ENCODE measurements at places on chromosomes 4 and X.

GRCh38 chr4:140188975-140189374, 35.0 kb upstream of the MAML3 start:
- DNase-seq, result no peak

DNA sequence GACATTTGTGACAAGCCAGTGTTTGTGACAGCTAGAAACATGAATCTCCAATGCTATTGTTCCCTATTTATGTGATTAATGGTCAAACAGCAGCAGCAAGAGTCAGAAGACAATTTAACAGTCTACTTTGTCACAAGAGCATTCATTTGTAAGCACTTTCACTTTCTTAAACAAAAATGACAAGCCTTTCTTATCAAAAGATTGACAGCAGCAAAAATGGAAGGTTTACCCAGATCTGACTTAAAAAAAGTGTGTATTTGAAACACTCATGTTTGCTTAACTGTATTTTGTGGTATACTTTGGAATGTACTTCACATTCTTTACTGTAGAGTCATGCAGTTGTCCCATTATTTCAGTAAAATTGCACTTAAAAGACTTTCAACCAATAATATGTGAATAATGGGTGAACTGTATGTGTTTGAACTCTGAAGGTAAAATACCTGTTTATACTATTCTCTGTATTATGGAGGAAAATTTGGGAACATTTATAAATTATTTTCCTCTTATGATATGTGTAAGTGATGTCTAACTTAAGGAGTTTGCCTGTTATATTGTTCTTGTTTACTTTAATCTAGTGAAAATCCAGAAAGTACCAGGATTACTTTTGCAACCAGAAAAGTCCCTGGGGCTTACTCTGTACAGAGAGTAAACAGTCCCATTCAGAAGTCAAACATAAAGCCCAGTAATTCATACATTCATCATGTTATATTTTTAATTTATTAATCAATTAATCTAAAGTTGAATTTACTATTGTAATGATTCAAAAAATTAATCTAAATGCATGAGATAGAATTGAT, 314.9 kb upstream of the TRAM1L1 start:
- DNase-seq, result no peak

DNA sequence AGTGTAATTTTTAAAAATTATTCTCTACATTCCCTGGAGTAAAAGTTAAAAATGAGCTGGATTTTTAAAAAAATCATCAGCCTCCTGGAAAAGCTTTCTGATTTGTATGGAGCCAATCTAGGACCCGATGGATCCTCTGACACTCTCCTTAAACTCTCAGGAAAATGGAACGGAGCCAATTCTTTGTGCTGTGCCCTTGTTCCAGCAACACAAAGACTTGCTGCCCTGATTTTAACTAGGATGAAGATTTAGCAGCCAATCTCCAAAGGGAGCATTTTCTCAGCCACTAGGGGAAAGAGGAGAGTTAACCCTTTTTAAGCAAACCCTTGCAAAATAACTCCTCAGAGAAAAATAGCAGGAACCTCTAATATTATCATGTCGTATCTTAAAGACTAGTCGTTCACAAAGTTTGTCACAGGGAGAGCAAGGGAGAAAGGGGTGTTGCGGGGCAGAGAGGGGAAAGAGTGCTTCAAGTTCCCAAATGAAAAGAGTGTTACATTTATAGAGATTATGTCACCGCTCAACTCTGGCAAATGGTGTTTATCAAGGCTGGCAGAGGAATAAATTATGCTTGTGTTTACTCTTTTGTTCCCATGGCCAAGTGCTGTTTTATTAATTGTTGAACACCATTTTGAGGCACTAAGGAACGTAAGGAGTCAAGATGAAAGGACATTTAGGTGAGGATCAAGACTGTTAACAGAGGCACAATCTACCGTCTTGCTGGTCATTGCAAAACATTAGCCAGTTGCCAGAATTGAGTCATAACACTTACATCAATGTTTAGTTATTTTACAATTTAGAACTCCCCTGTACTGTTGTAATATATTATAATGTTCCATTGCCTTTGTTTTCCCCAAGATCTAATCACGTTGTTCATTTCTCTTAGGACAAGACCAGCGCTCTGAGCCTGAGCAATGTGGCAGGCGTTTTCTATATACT, 250.7 kb downstream of the THOC2 start:
- no peak for DNase-seq

DNA sequence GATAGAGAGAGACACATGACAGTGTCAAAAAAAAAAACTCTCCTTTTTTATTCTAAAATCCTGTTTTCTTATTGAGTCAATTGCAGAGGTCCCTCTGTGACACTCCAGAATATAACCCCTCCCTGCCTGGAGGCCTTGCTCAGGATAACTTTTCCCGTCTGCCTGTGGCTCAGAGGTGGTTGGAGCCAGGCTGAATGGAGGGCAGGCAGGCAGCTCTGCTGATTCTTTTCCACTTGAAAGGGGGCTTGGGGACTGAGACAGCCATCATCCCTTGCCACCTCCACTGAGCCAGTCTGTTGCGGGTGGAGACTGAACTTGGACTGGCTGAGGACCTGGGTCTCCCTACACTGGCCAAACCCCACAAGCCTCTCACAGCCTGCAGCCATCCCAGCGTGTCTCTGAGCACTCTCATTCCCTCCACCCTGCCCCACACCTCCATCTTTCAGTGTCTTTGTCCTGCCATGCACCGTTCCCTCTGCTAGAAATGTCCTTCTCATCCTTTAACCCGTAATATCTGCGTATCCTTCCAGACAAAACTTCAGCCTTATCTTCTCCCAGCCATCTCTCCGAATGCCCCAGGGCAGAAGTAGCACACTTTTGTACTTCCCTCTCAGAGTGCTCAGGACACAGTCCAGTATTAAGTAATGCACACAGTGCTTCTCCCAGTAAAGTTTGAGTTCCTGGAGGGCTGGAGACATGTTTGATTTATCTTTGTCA, 139.9 kb downstream of the CHIC2 start:
- no peak for DNase-seq

- DNase-seq, result no peak
Observed at GRCh38 chr4:54066718-54067129, 2.3 kb upstream of the CHIC2 start.

- no peak for DNase-seq
Observed at GRCh38 chrX:119482041-119482440, 13.8 kb downstream of the SLC25A5 start.

DNA sequence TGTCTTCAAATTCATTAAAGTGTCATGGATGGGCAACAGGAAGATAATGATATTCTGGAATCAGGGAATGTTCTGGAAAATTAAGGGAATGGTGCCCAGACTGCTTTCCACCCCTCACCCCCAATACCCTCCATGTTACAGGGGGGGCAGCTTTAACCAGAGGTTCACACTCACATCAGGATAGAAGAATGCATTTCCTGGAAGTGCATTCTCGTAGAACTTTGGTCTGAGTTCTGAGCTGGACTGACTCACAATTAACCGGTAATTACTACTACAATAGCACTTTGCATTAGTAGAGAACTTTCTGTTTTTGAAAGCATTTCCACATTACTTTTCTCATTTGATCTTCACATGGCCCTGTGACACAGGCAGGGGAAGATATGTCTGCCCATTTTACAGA, 52.5 kb upstream of the SHISA3 start:
- no peak for DNase-seq

DNA sequence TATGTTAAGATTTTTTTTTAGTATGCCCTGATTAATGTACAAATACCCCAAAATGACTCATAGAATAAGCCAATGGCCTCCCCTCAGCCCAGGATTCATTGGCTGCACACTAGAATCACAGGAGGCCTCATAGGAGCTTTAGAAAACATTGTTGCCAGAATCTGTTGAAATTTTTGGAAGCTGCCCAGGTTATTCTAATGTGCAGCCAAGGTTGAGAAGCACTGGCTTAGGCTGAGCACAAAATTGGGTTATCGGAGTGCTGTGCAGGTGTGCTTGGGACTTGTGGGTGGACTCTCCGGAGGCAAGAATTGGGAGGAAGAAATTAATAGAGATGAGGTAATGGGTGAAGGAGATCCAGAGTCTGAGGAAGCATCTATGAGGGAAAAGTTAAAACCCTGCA, 41.3 kb upstream of the VCX start:
- DNase-seq, result no peak

- no peak for DNase-seq
Observed at GRCh38 chr4:40908702-40909362, 159.1 kb downstream of the NSUN7 start.

DNA sequence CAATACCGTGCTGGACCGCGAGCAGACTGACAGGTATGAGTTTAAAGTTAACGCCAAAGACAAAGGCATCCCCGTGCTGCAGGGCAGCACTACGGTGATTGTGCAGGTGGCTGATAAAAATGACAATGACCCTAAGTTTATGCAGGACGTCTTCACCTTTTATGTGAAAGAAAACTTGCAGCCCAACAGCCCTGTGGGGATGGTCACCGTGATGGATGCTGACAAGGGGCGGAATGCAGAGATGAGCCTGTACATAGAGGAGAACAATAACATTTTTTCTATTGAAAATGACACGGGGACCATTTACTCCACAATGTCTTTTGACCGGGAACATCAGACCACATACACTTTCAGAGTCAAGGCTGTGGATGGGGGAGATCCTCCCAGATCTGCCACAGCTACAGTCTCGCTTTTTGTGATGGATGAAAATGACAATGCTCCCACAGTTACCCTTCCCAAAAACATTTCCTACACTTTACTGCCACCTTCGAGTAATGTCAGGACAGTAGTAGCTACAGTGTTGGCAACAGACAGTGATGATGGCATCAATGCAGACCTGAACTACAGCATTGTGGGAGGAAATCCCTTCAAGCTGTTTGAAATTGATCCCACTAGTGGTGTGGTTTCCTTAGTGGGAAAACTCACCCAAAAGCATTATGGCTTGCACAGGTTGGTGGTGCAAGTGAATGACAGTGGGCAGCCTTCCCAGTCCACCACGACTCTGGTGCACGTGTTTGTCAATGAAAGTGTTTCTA, 3.2 kb downstream of the PCDH7 start:
- no peak for DNase-seq

DNA sequence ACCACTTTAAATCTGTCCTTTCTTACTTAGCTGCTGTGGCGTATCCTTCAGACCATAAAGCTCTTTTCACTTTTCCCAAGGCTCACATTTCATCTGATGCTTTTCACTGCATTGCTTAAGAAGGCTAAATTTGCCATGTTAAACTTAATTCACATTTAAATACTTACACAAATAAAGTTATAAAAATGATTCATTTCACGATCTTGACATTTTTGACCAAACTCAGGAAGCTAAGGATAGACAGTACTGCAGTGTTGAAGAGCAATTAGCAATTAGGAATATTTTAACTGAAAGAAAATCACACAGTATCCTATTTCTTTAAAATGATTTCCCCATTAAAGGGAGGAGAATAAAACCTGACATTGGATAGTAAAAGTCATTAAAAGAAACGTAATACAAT, 1038.6 kb downstream of the STPG2 start:
- DNase-seq, result peak; percentile 25

DNA sequence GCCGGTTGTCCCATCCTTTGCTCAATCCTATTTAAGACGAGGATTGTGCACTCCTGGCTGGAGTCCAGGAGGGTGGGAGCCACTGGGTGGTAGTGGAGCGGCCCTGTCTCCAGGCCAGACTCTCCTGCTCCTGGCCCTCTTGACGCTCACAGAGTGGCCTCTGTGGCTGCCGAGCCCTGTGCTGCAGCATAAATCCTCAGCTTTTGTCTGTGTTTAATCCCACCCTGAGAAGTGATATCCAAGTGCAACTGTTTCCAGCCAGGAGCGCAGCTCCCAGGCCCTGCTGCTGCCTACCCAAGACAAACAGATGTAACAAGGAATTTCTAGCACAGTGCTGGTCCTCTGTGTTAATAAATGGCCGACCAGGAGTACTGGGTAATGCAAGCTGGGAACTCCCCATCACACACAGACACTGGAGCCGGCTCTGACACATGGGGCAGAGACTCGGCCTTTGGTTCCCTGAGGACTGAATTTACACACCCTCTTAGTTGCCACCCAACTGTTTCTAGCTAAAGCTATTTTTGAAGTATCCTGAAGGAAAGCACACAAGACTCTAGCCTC, 85.3 kb downstream of the GATB start:
- DNase-seq, result no peak

DNA sequence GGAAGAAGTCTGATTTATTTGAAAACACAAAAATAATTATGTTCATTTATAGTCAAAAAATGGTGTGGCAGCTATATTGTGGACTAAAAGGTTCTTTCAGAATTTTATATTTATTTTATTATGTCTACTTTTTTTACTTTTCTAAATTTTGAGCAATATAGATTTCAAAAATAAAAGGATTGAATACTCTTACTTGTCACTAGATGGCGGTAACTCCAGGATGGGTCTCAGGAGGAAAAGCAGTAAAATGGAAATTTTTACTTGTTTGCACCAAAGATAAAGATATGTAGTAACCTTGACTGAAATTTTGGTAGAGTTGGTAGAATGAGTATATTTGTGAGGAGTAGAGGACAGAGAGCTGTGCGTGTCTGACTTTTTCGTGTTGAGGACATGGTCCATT, 14.5 kb upstream of the DACH2 start:
- no peak for DNase-seq

DNA sequence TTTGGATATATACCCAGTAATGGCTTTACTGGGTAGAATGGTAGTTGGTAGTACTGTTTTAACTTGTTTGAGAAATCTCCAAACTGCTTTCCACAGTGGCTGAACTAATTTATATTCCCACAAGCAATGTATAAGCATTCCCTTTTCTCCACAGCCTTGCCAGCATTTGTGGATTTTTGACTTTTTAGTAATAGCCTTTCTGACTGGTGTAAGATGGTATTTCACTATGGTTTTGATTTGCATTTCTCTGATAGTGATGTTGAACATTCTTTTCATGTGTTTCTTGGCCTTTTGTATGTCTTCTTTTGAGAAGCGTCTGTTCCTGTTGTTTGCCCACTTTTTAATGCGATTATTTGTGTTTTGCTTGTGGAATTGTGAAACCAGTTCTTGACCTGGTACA, 290.5 kb downstream of the BMPR1B start:
- no peak for DNase-seq

DNA sequence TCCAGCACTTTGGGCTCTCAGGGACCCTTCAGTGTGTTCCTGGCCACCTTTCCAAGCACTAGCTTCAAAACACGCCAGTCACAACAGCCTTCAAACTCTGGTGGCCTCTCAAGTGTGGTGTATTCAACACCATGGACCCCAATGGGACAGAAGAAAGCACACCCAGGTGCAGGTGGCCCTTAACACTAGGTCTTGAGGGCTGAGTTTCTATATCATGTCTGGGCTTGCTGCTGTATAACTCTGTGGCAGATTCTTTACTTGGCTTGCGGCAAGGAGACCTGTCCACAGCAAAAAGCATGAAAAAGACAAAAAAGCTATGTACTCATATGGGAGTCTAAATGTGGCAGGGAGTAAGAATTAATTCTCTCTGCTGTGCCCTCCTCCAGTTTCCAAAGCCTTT, 23.1 kb downstream of the MSL3 start:
- no peak for DNase-seq

GRCh38 chr4:830601-831482, 4.9 kb upstream of the CPLX1 start:
- DNase-seq, result no peak

GRCh38 chr4:76688619-76689144, 209.3 kb downstream of the SOWAHB start:
- no peak for DNase-seq

DNA sequence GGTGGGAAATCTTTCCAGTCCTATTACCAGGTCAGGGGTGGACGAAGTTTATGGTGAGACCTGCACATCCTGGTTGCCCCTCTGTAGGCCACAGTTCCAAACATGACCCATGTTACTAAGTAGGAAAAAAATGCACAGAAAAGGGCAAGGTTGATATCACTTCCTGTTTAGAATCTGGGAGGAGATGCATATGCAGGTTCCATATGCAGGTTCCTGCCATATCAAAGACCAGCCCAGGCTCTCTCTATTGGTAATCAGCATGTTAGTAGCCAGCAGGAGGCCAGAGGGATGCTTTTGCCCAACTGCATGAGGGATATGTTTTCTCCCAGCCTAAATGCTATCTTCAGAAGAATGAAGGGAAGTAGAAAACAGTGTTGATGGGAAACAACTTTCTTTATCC, 657.2 kb downstream of the ANKRD50 start:
- no peak for DNase-seq

Data from right renal cortex interstitium (tissue), 3 donors.